ENCODE measurements at places on chromosomes 7 and 10.
A peak's percentile ranks its signal among the peaks of the same experiment; 100 is the strongest.

- no peak for DNase-seq
Observed at GRCh38 chr10:689121-689451, 382 bp downstream of the DIP2C start.

GRCh38 chr7:80916770-80917741 is 1.8 kb downstream of the SEMA3C start:
- DNase-seq: no peak

DNA sequence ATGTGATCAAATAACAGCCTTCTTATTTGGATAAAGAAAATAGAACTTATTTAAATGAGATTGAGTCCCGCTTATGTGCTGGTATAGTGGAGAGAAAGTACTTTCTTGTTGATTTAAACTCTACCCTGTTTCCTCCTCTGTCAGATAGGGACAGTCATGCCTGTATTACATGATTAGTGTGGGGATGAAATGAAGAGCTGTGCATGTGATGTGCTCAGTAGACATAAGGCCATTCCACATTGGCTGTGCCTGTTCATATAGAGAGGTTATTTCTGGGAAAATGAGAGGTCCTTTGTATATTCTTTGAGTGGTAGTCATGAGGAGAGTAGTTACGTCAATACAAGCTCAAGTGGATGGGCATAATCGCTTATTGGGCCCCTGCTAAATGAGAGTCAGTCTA is 5.7 kb downstream of the MTURN start:
- peak; percentile 42 for DNase-seq

- DNase-seq: no peak
Observed at GRCh38 chr7:105748701-105749100, 127.7 kb downstream of the ATXN7L1 start.

DNA sequence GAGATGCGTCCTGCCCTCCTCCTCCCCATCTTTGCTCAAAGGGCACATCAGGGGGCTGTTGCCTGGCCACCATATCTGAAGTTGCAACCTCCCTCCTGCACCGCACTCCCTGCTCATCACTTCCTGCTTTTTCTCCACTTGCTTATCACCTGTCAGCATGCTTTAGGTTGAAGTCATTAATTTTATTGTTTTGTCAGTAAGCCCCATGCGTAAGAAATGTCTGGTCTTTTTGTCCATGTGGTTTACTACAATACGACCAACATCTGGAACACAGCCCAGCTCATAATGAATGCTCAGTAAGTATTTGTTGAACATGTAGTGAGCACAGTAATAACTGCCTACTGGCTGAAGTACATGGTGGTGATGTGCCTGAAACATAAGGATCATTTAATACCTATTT is 71.6 kb upstream of the GJD4 start:
- no peak for DNase-seq

DNA sequence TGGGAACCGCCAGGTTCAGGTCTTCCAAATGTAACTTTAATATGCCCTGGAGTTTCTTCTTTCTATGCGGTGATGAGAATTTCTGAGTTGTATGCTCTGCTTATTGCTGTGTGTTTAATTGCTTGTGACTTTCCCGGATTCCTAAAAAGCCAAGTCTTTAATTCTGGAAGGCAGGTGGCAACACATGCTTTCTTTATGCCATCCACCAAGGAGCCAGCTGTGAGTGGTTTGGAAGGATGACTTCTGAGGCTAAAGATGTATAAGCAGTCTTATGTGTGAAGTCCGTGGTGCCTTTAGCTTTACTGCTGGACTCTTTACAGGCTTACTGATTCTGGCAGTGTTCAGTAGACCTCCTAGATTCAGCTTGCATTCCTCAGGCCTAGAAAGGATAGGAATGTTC is 3.1 kb downstream of the SDK1 start:
- no peak for DNase-seq

- no peak for DNase-seq
Observed at GRCh38 chr7:132276234-132276630, 300.0 kb downstream of the PLXNA4 start.

GRCh38 chr7:150778738-150779301 is 21.3 kb downstream of the TMEM176B start:
- peak; percentile 69 for DNase-seq

DNA sequence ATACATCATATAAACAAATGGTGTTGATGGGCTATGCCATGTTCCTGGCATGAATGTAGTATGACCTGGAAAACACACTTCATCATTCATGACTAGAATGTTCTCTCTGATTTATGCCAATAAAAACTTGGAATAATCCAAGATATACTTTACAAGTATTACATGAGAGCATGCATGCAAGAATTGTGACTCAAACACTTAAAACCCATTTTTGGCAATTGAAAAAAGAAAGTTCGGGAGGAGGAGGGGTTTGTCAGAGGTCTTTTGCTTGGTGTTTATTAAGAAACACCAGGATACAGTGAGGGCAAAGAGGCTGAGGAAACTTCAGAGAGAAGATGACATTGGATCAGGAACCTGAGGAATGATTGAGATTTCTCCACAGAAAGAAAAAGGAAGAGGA is 10.2 kb upstream of the CUL1 start:
- DNase-seq: no peak

DNA sequence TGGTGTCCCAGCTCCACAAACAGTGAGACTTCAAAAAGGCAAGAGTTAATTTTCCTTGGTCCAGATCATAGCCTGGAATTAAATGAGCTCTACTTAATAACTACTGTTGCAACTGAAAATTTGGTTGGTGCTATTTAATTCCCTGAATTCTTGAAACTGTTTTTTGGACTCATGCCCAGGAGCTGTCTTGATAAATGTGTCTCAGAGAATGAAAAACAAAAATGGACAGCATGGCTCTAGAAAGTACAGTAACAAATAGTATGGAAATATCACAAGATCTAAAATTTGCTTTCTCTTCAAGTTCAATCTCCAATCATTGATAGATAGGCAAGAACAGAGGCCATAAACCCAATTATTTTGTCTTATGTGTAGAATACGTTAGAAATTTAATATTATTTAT is 42.5 kb downstream of the CCDC71L start:
- no peak for DNase-seq

DNA sequence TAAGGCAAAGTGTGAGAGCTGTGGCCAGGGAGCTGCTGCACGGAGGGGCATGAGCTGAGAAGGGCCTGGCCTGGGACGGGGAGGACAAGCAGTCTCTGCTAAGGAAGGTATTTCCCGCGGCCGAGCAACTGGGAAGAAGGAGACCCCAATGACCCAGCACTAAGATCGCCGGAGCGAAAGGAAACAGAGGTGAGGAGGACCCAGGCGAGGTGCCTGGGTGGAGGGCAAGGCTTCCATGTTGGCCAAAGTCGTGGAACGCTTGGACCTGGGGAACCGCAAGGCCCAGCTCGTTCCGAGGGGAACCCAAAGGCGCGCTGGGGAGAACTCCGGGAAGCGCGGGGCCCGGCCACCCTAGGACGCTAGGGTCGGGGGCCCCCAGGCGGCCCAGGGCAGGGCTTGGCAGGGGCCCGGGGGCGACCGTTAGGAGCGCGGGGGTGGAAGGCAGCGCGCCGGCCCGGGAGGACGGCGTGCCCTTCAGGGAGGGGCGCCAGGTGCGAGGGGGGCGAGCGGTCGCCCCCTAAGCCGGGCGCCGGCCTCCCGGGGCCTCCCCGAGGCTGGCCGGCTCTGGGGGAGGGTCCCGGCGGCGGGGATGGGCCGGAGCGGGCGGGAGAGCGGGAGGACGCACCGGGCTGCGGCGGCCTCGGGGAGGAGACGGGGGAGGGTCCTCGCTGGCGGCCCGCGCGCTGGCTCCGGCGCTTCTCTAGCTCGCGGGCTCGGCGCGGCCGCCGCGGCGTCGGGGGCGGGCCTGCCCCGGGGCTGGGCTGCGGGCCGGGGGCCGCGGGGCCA is 545 bp downstream of the GIGYF1 start:
- DNase-seq: no peak

- DNase-seq: no peak
Observed at GRCh38 chr7:80552031-80552694, 40.3 kb upstream of the GNAT3 start.

DNA sequence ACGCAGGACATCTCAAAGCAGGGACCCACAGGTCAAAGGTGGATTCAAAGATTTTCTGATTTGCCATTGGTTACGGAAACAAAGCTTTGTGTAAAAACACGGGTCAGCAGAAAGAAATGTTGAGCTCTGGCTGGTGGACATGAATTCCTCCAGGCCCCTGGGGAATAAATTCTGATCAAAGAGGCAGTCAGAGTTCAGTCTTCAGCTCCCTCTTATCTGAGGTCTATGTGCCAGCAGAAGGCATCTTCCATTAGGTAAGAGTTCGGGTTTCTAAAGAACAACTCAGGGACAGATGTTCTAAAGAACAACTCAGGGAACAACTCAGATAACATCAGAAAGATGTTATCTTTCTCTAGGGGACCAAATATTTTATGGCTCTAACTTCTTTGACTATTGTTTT is 64.9 kb upstream of the PALS2 start:
- no peak for DNase-seq

GRCh38 chr7:155377838-155378579 is 79.9 kb upstream of the EN2 start:
- no peak for DNase-seq

- DNase-seq: no peak
Observed at GRCh38 chr7:23472046-23472445, 1.8 kb upstream of the IGF2BP3 start.

DNA sequence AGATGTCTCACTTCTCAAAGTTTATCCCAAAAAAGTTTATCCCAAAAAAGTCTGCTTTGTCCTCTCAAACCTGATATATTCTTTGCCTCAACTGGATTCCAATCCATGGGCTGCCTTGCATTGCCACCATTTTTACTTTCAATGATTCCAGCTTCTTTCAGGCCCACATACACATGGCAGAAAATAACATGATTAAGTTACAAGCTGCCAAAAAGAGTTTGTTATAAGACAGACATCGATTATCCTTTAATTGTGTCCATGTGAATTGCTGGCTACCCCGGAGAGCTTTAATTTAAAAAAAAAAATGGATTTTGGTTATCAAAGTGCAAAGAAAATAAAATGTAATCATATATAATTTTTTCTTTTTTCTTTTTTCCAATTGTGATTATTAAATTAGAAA is 819.6 kb upstream of the SORCS1 start:
- DNase-seq: no peak

DNA sequence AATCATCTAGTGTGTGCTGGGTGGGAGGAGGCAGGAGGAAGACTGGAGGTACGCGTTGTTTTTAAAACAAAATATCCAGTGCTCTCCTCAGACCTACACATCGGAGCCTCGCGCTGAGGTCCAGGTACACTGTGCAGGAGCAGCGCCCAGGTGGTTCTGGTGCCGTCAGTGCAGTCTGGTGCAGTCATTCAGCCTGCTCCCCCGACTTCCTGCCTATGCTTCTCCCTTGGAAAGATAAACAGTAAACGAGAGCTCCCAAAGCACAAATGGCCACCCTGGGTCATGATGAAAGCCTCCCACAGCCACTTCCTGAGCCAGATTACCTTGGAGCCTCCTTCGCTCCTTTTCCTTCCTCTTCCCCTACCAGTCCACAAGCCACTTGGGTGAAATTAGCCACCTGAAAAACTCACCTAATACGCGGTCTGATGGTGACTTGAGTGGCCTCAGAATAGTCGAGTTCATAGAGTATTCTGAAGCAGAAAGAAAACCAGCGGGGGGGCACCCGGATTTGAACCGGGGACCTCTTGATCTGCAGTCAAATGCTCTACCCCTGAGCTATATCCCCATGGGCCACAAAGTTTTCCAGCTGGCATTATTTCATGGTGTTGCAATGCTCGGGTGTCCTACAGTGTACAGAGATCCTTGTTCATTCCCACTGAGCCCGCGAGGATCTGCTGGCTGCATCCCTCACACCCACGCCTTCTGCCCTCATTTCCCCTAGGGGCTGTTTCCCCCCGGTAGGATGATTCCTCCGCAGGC is 82.5 kb downstream of the ZNF467 start:
- no peak for DNase-seq

DNA sequence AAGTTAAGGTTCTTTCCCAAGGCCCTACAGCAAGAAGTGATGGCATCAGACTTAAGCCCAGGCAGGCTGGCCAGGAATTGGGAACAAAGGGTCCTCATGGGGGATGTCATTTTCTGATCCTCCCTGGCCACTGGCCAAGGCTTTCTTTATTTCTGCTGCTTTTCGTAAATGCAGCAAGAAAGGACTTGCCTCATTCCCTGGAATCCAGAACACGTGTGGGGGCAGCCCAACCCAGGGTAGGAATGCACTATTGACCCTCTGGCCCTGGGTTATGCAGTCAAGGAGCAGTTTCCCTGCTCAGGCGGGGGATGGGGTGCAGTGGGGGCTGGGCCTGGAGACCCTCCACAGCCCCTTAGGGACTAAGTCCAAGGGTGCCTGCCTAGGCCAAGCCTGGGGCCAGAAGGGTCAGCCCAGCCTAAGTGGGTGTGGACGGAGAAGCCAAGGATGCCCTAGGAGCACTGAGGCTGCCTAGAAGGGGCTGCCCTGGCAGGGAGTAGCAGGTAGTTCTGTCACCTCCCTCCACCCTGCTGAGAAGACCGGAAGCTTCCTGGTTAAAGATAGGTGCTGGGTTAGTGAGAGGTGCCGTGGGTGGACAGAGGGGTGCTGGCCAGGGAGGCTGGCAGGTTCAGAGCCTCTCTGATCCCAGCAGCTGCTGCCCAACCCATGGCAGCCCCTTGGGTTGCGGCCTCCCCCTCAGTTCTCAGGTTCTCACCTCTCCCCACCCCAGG is 179.2 kb downstream of the SH3PXD2A start:
- DNase-seq: no peak

DNA sequence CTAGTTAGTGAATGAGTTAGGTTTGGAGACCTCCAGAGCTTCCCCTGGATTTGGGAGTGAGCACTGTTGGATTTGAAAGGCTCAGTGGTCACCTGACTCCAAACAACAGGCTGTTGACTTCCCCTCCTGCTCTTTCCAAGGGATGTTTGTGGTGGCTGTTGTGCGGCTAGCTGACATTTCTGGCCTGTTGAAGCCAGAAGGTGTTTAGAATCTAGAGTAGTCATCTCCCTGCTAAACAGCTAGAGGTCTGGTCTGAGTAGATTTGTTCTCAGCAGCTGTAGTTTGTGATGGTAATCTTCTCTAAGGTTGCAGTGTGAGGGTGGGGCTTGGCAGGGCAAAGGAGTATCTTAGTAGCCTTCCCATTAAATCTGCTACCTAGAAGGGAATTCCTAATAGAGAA is 30.1 kb downstream of the BPGM start:
- DNase-seq: no peak

GRCh38 chr10:133186416-133187090 is 26.5 kb downstream of the KNDC1 start:
- no peak for DNase-seq

- DNase-seq: no peak
Observed at GRCh38 chr7:14073543-14073942, 84.1 kb upstream of the ETV1 start.

GRCh38 chr7:2819161-2819953 is 24.8 kb downstream of the GNA12 start:
- no peak for DNase-seq

- no peak for DNase-seq
Observed at GRCh38 chr7:114109721-114110120, 190.9 kb upstream of the PPP1R3A start.

GRCh38 chr7:5343884-5344283 is 61.1 kb downstream of the SLC29A4 start:
- DNase-seq: no peak

DNA sequence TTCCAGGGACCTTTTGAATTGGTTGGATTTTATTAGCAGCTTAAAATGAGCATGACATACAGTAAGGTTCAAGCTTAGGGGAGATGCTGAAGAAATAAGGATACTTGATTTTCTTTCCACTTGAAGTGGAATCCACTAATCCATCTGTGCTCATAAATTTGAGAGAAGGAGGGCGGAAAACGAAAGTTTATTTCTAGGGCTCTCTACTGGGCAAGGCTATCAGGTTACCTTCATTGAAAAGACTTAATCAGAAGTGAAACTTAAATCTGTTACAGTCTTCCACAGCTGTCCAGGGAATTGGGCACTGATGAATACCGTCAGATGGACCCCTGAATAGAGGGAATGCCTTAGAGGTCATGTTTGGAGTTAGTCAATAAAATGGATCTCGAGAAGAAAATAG is 21.8 kb downstream of the AUTS2 start:
- no peak for DNase-seq
